ENCODE measurements at places on chromosomes 3 and 15.
A peak's percentile ranks its signal among the peaks of the same experiment; 100 is the strongest.

- DNase-seq = no peak
Measured at GRCh38 chr3:101253396-101253795, 67.0 kb downstream of the IMPG2 start.

DNA sequence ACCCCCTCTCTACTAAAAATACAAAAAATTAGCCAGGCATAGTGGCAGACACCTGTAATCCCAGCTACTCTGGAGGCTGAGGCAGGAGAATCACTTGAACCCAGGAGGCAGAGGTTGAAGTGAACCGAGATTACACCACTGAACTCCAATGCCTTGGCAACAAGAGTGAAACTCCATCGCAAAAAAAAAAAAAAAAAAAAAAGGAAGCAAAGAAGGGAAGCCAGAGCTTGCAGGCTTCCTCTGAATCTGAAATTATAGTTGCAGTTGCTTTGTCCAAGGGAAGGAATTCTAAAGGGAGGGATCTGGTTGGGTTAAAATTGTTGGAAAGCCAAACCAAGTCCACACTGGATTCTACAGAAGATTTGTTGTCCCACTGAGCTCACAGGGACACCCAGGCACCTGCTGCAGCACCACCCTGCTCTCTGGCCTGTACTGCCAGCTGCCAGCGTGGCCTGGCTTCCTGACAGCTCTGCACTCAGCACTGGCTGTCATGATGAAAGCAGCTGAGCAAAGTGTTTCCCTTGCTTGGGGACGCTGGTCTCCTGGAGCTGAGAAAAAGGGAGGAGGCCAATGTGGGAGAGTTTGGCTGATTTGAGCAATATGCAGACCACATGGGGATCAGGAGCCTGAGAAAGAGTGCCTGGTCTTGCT, 88.8 kb upstream of the HES1 start:
- no peak for DNase-seq

GRCh38 chr3:41141433-41142167, 57.7 kb upstream of the CTNNB1 start:
- no peak for DNase-seq

DNA sequence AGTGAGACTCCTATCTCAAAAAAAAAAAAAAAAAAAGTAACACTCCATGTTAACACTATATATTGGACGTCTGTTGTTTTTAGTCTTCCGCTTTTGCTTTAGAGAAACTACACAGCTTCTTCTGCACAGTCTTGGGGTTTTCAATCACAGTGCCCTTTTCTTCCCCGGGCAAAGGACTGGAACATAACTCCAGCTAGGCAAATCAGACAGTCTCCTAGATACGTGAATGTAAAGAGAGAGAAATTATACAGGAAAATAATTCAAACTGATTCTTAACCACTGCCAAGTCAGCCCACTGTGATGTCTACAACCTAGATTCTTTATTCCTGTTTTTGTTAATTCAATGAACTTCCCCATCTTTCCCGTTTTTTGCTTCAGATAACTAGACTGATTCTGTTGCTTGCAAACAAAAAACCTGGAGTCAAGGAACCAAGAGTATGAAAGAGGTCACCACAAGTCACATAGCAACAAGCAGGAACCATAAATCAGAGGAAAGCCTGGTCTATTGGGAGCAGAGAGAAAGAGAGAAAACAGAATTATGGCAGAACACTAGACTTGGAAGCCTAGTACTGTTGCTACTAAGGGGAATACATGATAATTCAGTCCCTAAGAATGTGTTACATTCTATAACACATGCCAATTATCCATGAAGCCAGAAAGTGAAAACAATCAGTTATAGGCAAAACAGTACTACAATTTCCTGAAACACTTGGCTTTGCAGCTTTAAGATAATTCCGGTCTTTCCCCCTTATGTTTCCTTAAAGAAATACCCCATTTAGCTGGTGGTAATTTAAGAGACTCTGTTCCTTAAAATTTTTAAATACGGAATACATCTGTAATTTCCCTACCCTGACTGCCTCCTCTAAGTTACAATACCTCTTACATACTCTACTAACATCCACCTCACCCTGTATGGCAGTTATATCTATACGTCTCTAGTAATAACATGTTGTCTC, 63.1 kb downstream of the TBL1XR1 start:
- DNase-seq = no peak

- no peak for DNase-seq
Measured at GRCh38 chr3:149494759-149495580, 20.5 kb downstream of the TM4SF4 start.

DNA sequence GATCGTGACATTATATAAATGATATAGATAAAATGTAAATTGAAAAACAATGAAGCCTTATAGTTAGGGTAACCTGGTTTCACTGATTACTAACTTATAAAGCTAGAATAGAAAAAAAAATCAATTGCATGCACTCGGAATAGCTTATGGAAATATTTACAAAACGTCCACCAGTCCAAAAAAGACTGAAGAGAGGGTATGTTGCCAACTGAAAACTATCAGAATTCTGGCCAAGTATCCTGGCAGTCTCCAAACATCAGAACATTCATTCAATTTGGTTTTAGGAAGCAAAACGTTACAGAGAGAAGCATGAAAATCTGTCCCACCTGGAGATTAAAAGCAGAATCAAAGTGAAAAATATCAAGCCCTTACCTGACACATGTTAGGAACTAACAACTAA, 892.4 kb downstream of the ROBO1 start:
- DNase-seq = no peak

DNA sequence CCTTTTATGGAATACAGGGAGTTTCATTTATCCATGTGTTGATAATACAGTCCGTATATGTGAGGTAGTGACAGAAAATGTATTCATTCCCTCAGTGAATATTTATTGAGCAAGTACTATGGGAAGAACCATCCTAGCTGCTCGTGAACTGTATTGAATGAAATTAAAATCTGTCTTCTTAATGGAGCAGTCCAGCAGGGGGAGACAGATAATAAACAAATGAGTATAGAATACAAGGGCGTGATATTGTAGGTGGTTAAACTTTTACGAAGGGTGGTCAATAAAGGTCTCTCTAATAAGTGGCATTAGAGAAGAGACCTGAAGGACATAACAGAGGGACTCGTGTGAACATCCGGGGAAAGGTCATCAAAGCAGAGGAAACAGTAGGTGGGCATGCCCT, 62.7 kb upstream of the OSTN start:
- DNase-seq = no peak

DNA sequence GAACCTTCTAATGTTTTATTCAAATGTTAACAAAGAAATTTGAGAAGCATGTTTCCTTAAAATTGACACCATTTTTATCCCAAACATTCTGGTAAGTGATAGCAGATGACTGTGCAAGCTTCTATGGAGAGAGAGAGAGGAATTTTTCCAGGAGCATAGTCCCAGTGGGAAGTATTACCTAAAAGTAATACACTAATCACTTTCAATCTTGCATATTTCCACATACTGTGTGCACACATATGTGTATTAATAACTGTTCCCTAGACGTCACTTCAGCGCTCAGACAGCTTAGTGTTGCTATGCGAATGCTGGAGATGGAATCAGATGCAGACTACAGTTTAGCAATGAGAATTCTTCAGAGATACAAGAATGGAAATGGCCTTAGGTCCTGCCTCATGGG, 424.3 kb upstream of the TPRG1 start:
- DNase-seq = no peak

DNA sequence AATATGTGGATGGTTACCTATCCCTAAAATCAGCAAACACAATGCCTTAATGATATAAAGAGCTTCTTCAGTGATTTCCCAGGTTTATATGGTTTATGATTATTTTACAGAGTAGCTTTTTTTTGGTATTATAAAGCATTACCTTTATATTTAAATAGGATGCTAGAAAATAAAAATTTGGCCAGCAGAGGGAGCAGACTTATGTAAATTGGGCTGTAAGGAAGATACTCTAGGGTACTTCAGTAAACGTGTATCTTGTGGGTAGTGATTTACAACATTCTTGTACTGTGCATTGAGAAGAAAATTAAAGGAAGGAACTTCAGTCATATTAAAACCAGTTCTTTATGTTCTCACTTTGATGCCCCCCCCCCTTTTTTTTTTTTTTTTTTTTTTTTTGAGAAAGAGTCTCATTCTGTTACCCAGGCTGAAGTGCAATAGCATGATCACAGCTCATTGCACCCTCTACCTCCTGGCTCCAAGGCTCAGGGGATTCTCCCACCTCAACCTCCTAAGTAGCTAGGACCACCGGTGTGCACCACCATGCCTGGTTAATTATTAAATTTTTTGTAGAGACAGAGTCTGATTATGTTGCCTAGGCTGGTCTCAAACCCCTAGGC, 167.9 kb downstream of the BBX start:
- no peak for DNase-seq

GRCh38 chr3:100195375-100195774, 65.4 kb upstream of the TBC1D23 start:
- no peak for DNase-seq

DNA sequence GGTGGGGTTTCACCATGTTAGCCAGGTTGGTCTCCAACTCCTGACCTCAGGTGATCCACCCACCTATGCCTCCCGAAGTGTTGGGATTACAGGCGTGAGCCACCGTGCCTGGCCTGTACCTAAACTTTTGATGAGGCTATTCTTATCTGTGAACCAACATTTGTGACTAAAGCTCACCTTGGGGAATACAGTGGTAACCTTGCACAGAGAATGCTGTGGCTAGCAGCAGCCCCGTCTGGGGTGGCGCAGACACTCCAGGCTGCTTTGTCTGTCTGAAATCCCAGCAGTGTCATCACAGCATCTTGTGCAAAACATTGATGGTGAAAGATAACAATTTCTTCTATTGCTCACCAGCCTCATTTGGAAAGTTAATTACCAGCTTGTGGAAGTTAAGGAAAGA, 58.9 kb downstream of the CMTM8 start:
- DNase-seq = no peak

DNA sequence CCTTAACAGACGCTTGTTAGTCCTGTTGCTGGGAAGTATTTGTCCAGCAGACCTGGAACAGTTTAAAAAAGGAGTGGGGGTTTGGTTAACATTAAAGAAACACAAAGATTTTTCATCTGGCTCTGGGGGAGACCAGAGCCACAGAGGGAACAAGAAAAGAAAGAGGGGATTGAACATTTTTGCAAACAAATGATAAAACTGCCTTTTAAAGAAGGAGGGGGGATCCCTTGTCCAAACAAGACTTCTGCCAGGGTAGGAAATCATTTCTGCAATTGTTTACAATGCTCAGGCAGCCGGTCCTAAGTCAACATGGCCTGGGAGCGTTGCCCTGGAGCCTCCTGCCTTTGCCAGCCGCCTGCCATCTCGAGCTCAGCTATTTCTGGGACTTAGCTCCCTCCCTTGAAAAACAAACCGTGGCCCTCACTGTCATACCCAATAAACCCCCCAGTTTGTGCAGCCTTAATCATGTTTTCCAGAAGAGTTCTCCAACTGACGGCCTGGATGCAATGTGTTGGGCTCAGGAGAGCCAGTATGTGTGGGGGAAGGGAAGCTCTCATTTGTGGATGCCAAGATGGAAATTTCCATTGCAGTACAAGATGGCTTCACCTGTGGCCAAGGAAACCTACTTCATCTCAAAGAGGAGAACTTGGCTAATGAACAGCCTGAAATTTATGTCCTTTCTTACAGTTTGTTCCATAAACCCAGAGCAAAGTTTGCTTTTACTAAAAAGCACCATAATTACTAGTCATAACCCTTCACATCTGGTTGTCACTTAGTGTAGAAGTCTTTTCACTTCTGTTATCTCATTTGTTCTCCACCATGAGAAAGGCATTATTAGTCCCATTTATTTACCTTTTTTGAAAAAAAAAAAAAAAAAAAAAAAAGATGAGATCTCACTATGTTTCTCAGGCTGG, 75.9 kb upstream of the RNU6-1 start:
- DNase-seq = no peak

GRCh38 chr3:97822359-97822775, 556 bp downstream of the CRYBG3 start:
- peak; percentile 6 for DNase-seq

DNA sequence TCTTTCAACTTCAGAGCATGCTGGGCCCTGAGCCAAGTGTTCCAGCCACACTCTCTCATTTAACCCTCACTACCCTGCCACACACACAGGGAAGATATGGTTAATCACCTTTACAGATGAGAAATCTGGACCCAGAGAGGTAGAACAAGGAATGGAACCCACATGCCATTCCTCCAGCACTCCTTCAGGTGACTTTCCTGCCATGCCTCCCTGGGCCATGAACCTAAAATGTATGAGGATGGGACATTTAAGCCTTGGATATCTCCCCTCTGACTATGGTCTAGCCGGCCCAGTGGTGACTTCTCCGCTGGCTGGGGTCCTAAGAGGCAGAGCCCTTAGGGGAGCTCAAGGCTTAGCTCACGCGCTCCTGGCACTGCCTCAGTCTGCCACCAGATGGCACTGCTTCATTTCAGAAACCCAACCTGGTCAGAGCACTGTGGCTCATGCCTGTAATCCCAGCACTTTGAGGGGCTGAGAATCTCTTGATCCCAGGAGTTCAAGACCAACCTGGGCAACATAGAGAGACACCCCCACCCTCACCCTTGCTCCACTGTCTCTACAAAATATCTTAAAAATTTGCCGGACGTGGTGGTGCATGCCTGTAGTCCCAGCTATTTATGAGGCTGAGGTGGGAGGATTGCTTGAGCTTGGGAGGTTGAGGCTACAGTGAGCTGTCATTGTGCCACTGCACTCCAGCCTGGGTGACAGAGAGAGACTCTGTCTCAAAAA, 2.2 kb upstream of the DCAF1 start:
- DNase-seq = peak; percentile 85

- DNase-seq = no peak
Measured at GRCh38 chr3:43738305-43738704, 47.6 kb downstream of the ABHD5 start.

GRCh38 chr3:168322941-168323340, 227.2 kb upstream of the GOLIM4 start:
- DNase-seq = no peak

DNA sequence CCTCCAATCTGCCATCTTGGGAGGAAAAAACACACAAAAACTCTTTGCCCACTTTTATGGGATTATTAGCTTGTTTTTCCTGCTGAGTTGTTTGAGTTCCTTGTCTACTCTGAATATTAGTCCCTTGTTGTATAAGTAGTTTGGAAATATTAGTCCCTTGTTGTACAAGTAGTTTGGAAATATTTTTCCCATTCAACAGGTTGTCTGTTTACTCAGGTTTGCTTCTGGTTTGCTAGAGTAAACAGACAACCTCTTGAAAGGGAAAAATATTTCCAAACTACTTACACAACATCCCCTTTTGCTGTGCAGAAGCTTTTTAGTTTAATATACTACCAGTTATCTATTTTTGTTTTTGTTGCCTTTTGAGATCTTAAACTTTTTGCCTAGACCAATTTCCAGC, 193.3 kb upstream of the MANF start:
- no peak for DNase-seq

DNA sequence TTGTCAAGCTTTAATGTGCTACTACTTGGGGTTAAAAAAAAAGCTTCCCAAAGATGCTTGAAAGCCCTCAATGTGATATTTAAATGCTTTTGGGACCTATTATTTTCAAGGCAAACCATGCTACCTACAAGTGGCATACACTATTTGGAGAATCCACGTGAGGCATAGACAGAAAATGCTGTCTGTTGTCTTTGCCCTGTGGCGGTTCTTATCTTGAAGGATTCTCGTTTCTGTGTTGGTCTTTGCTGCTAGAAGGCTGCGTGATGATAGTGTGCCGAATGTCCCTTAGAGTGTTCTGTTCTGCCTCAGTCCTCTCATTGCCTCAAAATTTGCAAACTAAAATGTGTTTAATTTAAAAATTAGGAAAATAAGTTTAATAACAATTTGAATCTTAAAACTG, 356.2 kb upstream of the RARB start:
- no peak for DNase-seq

GRCh38 chr3:23952646-23953045, 7.6 kb downstream of the NR1D2 start:
- DNase-seq = no peak

All from stimulated activated CD4-positive, alpha-beta T cell treated with anti-CD3 and anti-CD28 coated beads, Interleukin-12 subunit alpha, Interleukin-12 subunit beta, amount 100 ng/mL, for 48 hours (primary cell).